ENCODE measurements at places on chromosomes 5 and 9.

DNA sequence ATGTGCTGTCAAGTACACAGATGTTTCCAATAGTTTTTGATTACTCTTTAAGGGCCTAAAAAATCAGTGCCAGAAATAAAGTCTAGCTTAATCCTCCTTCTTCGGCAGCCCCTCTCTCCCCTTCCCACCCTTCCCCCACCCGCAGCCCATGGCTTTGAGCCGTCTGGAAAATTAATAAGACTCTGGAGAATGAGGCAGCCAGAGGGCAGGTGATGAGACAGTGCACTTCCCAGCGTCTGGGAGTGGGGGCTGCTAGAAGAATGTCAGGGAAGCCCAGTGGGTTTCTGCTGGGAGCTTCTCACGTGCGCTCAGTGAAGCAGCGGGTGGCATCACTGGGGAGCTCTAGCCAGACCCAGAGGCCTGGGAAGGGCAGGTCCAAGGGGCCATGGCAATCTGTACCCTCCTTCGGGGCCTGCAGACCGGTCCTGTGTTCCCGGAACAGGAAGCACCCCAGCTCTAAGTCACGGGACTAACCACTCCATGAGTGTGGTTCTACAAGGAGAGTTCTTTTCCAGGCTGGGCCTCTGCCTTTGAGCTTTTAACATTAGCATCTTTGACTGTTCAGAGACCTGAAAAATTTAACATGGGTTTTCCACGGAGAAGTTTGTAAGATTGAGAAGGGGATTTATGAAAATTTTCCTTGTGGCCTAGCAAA, 164.8 kb upstream of the OTULINL start:
- DNase-seq = no peak

GRCh38 chr5:163478126-163478981, 17.9 kb downstream of the HMMR start:
- DNase-seq = no peak

- DNase-seq = no peak
Observed at GRCh38 chr5:18281947-18282581, 647.8 kb downstream of the TAF11L14 start.

DNA sequence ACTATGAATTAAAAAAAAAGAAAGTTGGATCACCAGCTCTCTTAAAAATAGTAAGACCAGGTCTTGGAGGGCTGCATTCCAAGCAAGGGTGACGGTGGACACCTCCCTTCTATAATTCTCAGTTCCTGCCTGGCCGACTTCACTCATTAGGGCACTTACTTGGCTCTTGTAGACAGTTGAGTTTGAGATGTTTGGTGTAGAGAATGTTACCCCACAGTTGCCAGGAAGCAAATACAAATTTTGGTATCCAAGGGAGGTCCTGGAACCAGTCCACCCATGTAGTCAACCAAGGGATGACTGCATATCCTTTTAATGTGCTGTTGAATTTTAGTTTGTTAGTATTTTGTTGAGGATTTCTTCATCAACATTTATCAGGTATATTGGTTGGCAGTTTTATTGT, 20.6 kb downstream of the B4GALT7 start:
- no peak for DNase-seq

- DNase-seq = no peak
Observed at GRCh38 chr9:89036383-89036782, 45.1 kb downstream of the S1PR3 start.

GRCh38 chr9:136140046-136140445, 21.4 kb upstream of the TMEM250 start:
- DNase-seq = no peak

- no peak for DNase-seq
Observed at GRCh38 chr5:111995701-111996100, 238.7 kb upstream of the NREP start.

DNA sequence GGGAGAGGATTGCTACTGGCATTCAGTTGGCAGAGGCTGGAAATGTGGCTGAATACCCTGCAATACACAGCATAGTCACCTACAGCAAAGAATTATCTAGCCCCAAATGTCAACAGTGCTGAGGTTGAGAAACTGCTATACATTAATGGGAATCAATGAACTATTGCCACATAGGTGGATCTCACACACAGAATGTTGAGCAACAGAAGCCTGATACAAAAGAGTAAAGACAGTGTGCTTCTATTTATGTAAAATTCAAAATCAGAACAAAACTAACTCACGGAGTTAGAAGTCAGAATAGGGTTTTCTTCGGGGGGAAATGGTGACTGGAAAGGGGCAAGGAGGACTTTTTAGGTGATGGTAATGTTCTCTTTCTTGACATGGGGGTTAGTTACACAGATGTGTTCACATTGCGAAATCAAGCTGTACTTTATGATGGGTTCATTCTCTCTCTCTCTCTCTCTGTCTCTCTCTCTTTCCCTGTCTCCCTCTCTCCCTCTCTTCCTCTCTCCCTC, 45.7 kb upstream of the PANK3 start:
- no peak for DNase-seq

All from activated effector memory CD4-positive, alpha-beta T cell treated with Interleukin-2 at 50 U/mL for 16 hours (primary cell).